RCC 7860 (cell line): ENCODE measurements at places on chromosomes 2 and 18.

DNA sequence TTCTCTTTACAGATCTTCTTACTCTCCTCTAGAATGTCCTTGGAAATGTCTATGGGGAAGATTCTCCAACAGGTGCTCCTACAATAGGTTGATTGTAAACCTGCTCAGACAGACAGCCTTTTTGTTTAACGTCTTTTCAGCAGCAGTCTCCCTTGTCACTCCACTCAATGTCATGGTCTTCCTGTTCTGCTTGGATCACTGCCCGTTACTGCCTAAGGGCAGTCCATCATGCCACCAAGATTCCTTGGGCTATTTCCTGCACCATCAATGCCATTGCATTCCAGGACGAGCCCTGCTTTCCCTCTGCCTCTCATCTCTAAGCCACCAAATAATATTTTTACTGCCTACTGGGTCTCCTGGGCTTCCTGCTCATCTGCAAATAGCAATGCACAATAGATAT lies 97.4 kb upstream of the GALNT5 start:
- DNase-seq, result no peak

DNA sequence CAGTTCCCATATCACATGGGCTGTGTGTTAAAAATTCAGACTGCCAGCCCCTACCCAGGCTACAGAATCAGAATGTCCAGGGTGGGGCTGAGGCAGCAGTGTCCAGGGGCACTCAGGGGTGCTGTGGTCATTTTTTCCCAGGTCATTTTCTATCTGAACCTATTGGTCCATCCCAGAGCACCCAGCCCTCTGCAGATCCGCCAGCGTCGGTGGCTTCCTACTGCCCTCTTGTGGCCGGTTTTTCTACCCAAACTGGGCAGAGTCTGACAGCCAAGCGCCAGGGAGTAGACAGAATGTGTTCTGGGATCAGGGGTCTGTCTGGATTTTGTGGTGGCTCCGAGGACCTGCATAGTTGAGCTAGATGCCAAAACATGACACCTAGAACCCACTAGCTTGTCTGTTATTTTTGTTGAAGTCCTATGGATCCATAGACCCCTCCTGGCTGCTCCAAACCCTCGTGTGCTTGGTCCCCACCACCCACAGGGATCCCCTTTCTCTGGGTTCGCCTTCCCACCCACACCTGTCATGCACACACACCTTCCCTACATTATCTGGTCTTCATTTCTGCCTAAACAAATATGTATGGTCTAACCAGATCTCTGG lies 34.1 kb upstream of the RMDN2 start:
- DNase-seq, result peak; percentile 49

DNA sequence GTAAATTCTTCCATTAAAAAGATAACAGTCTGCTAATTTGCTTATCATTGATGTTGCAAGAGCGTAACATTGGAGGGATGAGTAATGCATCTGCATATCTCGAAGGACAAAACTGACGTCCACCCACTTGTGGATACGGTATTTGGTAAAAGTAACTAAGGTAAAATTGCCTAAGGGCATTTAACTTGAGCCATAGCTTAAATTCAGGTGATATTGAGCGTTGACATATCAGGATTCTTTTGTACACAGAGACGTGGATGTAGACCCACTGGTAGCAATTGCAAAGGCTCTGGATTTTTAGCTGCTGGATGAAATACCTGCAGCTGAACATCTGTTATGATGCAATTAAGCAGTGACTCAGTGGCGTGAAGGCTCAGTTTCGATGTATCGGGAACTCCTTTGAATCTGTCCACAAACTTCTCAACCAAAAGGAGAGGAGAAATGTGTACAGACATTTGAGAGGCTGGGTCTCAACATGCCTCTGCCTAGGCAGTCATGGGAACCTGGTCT lies 119.3 kb downstream of the SPTBN1 start:
- DNase-seq, result no peak

DNA sequence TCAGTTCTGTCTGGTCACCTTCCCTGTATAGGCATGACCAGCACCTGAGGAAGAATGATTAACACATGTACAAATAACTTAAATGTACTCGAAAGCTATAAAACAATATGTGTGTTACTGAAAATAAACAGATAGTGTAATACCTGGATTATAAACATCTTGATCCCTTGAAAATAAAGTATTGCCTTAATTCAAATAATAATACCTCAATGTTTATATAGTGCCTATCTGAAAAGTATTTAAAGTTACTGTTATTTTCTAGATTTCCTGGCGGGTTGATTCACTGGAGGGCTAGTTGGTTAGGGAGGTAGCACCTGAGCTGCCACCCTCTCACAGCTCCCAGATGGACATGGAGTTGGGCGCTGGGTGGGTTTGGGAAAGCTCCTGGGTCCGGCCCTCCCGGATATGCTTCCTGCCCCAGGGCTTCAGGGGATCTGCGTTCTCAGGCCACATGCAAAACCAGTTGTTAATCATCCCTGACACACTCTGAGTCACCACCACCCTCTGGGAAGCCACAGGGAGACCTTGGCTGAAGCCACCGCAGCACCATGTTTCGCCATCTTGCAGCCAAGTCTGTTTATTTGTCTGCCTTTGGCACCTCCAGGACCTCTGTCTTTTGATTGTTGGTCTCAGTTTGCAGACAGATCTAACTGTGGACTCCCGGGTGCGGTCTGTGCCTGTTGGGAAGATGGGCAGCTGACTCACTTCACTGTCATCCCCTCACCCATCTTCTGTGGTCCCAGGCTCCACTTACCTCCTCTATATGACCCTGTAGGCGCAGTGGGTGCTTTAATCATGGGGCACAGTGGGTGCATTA lies 35.3 kb downstream of the RAB31 start:
- peak; percentile 95 for DNase-seq

DNA sequence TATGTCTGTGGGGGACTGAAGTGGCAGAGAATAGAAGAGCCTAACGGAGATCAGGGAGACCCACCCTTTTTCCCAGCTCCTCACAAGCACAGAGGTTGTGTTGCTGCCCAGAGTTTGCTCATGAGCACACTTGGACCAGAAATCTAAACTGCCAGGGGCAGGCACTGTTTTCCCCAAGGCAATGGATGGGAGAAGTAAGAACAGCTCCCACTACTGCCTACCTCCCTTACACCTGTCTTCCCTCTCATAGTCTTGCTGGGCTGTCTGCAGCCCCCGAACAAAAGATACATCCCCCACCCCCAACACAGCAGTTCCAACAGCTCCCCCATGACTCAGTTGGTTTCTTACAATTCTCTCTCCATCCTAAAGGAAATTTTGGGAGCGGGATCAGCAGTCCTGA lies 48.1 kb upstream of the CD226 start:
- no peak for DNase-seq
